ENCODE measurements at places on chromosomes 1 and 21.

DNA sequence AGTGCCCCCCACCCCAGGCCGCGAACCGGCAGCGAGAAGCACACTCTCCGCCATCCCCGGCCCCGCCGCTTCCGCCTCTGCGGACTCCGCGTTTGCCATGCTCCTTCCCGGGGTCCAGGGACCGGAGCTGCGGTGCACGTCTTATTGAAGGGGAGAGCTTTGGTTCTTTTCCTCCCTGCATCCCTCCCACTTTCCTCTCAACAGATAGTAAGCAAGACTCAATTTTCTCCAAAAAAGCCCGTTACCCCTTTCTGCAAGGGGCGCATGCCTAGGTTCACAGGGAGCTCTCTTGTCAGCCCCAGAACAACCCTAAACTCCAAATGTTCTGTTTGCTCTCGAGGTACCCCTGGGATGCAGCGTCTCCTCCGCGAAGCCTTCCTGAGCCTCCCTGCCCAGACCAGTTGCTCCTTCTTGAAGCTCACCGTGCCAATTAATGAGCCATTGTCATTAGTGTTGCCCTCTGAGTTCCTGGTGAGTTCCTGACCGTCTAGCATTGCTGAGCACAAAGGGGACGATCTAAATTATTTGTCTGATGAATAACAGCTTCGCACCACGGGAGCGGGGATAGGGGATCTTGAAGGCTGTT lies 8.1 kb downstream of the FOXD3 start:
- H3K36me3 ChIP-seq: no peaks in the 10 kb centered on the region
- peaks cover 8% of the 10 kb centered on the region for H3K4me1 ChIP-seq
- no peak for DNase-seq
- H3K4me3 ChIP-seq: no peak overlapping the region
- peaks cover 88% of the 10 kb centered on the region for H3K27me3 ChIP-seq

DNA sequence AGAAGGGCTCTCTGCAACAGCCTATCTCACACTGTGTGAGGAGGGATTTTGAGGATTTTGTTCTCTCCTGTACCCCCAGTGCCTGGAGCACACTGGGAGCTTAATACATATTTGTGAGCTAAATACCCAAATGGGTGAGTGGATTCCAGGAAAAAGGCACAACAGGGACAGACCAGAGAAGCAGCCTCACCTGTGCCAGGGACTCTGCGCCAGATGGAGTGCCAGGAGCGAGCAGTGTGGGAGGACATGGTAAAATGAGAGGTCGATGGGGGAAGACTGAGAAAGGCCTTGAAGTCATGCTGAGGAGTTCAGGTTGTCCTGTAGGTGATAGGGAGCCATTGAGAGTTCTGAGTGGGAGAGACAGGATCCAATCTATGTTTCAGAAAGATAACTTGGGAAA lies 11.0 kb upstream of the KCNA2 start:
- H3K27me3 ChIP-seq: peaks cover 69% of the 10 kb centered on the region
- H3K4me3 ChIP-seq: no peak overlapping the region
- no peak overlapping the region for H3K27ac ChIP-seq

DNA sequence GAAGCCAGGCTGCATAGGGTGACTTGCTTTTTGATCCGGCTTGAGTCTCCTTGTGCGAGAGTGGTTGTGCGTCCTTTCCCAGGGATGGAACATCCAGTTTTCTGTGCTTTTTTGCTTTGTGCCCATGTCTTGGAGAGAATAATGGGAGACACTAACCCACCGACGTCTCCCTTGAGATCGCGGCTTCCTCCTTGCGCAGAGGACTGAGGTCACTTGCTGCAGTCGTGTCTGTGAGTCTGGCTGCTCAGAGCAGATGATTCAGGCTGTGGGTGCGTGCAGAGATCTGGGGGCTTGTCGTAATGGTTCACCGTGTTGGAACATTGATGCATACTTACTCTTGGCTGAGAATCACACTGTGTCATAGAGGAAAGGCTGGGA lies 164.5 kb upstream of the CACNA1E start:
- H3K36me3 ChIP-seq: no peaks in the 10 kb centered on the region
- no peaks in the 10 kb centered on the region for H3K4me1 ChIP-seq
- no peak overlapping the region for H3K4me3 ChIP-seq
- no peak for DNase-seq
- no peak overlapping the region for H3K27ac ChIP-seq

DNA sequence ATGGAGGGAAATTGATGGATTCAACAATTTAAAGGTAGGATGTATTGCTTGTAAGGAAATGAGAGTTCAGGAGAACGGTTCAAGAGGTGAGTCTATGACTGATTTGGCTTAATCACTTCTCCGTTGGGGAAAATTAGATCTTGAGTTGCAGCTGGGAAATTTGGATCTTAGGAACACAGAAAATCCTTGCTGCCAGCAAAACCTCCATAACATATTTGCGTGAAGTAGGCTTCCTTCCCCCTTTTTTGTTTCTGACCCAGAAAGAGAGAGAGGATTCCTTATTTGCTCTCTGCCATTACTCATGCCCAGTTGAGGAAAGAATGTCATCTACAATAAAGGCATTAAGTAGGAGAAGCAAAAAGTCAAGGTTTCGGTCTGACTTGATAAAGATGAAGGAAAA lies 73.5 kb upstream of the PDC start:
- no peaks in the 10 kb centered on the region for H3K4me1 ChIP-seq
- H3K27ac ChIP-seq: no peak overlapping the region
- H3K4me3 ChIP-seq: no peak overlapping the region
- no peak for DNase-seq
